ENCODE measurements at places on chromosomes 1 and 21.

- no peak for DNase-seq
Observed at GRCh38 chr1:170630977-170631376, 33.0 kb upstream of the PRRX1 start.

GRCh38 chr21:41358193-41359166 is 3.3 kb upstream of the MX2 start:
- DNase-seq = no peak

DNA sequence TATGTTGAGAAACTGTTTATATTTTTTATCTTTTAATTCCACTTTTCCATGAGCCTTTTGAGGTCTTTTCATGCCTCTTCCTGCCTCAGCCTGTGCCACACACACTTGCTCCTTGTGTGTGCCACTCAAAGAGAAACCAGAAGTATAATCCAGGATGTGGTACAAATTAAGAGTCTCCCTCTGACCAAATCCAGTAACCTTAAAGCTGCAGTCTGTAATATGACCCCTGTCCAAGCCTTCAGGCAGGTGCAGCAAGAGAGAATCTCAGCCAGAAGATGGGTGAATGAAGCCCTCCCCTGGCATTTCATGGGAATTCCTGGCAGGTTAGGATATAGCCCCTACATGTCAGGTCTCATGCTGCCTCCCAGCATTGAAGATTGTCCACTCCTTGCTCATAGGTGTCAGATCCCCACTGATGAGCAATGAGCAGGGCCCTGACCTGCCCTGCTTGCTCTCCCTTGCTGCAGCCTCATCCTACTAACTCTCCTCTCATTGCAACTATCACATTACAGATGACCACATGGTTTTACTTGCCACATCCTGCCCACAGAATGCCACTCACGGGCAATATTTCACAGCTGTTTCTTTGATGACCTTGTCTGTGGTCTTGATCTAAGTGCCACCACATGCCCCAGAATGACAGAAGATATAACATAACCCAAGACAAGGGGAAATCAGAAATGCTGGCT is 169.3 kb downstream of the SEC16B start:
- no peak for DNase-seq

- DNase-seq = no peak
Observed at GRCh38 chr21:34799092-34799491, 130.3 kb downstream of the CLIC6 start.

DNA sequence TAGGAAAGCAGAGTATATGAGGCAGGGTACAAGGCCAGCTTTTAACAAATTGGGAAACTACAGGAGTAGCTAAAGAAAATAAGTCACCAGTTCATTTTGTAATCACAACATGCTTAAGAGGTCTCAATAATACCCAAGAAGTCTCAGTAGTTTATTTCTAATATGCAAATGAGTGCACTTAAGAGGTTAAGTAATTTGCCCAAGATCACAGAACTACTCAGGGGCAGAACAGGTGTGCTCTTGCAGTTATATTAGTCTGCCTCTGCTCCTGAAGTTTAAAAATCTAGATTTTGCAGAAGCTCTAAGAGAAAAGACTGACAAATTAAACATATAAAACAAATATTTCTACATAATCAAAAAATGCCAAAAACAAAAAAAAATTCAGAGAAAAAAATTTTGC is 6.9 kb downstream of the EPS15 start:
- DNase-seq = no peak

DNA sequence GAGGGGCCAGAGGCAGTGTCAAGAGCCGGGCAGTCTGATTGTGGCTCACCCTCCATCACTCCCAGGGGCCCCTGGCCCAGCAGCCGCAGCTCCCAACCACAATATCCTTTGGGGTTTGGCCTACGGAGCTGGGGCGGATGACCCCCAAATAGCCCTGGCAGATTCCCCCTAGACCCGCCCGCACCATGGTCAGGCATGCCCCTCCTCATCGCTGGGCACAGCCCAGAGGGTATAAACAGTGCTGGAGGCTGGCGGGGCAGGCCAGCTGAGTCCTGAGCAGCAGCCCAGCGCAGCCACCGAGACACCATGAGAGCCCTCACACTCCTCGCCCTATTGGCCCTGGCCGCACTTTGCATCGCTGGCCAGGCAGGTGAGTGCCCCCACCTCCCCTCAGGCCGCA is at the start of gene BGLAP:
Gene BGLAP, plus strand, starts transcription at position 259 of the 400 bp plus-strand sequence. Its CDS starts 48 bp downstream, at position 307.
- no peak for DNase-seq

GRCh38 chr1:68329096-68329835 is 96.9 kb upstream of the WLS start:
- no peak for DNase-seq

- no peak for DNase-seq
Observed at GRCh38 chr21:45938453-45938755, 43.2 kb upstream of the COL6A1 start.

DNA sequence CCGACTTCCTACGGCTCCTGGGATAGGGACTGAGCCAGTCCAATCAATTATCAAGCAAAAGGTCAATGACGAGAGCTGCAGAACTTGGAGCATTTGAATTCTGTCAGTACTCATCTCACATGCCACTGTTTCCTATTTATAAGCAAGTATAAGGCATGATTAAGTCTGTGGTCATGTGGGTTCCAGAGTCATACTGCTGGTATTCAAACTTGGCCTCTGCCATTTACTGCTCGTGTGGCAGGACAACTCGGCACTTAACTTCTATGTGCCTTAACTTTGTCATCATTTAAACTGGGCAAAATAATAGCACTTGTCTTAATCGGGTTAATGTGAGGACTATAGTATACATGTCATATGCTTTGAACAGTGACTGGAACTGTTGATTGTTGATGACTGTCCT is 44.9 kb upstream of the TNFSF18 start:
- DNase-seq = no peak

DNA sequence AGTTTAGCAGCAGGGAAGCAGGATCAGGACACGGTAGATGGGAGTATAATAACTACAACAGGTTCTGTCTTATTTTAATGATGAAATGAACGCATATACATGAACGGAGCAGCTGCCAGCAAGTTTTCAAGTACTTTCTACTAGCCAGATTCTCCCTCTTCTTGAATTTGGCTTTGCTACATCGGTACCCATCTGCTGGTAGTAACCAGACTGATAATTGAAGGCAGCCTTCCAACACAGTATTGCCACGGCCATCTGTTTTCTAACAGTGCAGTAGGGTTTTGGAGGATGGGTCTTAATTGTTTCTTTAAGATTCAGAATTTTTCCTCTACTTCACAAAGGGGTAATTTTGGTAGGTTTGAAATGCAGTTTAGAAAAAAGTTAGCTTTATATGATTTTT is 33.4 kb downstream of the CENPF start:
- no peak for DNase-seq

DNA sequence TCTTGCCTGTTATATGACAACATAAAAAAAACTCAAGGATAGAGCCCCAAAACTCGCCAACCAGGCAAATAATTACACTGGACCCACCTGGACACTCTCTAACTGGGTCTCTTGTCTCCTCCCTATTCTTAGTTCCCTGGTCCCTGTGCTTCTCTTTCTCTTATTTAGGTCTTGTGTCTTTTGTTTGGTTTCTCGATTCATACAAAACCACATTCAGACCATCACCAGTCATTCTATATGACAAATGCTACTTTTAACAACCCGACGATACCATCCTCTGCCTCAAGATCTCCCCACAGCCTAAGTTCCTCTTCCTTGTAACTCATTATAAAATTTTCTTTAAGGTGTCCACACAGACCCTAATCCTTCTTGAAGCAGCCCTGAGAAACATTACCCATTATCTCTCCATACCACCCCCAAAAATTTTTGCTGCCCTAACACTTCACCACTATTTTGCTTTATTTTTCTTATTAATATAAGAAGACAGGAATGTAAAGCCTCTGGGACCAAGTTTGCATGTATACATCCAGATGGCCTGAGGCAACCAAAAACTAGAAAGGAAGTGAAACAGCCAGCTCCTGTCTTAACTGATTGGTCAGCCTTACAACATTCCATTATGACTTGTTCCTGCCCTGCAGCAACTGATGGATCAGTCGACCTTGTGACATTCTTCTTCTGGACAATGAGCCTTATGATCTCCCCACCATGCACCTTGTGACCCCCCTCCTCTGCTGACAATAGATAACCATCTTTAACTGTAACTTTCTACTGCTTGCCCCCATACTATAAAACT is 638.2 kb downstream of the AMY1C start:
- DNase-seq = no peak

DNA sequence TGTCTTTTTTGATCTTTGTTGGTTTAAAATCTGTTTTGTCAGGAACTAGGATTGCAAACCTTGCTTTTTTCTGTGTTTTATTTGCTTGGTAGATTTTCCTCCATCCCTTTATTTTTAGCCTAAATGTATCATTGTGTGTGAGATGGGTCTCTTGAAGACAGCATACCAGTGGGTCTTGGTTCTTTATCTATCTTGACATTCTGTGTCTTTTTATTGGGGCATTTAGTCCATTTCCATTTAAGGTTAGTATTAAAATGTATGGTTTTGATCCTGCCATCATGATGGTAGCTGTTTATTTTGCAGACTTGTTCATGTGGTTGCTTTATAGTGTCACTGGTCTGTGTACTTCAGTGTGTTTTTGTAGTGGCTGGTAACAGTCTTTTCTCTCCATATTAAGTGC is 14.1 kb downstream of the ZNF678 start:
- no peak for DNase-seq

- no peak for DNase-seq
Observed at GRCh38 chr1:37731312-37732019, 33.5 kb downstream of the EPHA10 start.

- DNase-seq = no peak
Observed at GRCh38 chr21:19048098-19048672, 644.6 kb upstream of the TMPRSS15 start.

GRCh38 chr1:43358121-43358745 is 548 bp upstream of the CDC20 start:
- no peak for DNase-seq

DNA sequence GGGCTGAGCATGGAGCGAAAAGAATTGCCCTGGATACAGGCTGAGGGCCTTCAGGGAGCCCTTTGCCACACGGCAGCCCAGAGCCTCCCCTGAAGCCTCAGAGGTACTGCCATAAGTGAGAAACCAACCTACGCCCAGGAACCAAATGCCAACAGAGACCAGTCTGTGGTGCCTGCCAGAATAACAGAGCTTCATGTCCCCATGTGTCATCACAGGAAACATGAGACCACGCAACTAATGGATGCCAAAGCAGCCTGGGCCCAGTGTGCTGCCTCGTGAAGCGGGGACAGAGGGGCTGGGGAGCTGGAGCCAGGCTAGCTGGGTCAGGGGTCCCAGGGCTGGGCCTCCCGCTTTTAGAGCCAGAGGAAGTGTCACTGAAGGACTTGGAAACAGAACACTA is 18.7 kb upstream of the STUM start:
- no peak for DNase-seq

DNA sequence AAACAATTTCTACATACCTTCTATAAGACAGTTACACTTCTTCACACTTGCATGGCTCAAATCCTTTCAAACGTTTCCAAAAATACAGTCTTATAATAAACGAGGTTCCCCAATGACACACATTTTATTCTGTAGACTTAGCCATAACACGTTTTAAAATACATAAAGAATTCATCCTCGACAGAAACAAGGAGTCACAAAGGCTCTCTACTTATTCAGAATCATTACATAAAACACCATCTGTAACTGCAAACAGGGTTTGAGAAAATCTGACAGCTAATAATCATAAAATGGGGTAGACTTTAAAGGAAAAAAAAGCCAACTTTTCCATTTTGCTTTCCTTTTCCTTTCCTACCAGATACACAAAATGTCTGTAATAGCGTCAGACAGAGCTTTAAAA is 1.8 kb downstream of the PIK3R3 start:
- no peak for DNase-seq

- DNase-seq = no peak
Observed at GRCh38 chr1:4603295-4604110, 50.9 kb upstream of the AJAP1 start.

DNA sequence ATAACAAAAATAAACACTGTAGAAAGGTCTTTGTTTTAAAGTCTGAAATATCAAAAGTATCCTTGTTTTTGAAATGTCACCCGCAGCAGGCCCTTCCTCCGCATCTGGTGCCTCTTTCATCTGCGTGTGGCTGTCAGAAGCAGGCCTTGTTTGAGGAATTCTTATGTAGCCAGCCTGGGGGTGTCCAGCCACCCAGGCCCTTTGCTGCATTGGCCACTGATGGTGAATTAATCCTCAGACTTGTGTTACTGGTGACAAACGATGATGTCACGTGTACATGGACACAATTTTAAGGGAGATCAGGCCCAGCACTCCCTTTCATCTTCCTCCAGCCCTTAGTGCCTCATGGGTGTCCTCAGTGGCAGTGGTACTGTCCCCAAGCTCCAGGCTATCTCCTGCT is 208.0 kb upstream of the GALNT2 start:
- DNase-seq = no peak

DNA sequence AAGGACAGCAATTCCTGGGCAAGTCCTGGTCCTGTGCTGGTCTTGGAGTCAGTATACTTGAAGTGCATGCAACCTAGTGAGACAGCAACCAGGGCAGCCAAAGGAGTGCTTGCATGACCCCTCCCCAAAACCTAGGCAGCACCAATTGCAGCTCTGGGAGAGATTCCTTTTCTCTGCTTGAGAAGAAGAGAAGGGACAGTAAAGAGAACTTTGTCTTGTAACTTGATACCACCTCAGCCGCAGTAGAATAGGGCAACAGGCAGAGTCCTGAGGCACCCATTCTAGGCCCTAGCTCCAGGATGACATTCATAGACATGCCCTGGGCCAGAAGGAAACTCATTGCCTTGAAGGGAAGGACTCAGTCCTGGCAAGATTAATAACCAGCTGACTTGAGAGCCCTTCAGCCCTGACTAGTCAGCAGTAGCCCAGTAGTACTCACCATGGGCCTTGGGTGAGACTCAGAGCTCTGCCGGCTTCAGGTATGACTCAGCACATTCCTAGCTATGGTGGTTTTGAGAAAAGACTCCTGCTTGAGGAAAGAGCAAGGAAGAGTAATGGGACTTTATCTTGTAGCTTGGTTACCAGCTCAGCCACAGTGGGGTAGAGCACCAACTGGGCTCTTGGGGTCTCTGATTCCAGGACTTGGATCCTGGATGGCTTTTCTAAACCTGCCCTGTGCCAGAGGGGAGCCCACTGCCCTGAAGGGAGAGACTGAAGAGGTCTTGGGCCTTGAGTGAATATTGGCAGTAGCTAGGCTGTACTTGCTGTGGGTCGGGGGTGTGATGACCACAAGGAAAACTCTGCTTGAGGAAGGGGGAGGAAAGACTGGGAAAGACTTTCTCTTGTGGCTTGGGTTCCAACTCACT is 51.7 kb upstream of the ACADM start:
- no peak for DNase-seq

- DNase-seq = no peak
Observed at GRCh38 chr1:6627031-6627430, 2.4 kb downstream of the THAP3 start.

Data from stimulated activated CD4-positive, alpha-beta T cell treated with anti-CD3 and anti-CD28 coated beads, Interleukin-2, amount 100 ng/mL, for 4 hours (primary cell).